GM04503 (cell line): ENCODE measurements at places on chromosomes 4 and X.

- no peak for DNase-seq
Measured at GRCh38 chr4:80388284-80388607, 52.7 kb downstream of the CFAP299 start.

GRCh38 chr4:68176500-68176899, 46.8 kb upstream of the TMPRSS11F start:
- DNase-seq, result no peak

DNA sequence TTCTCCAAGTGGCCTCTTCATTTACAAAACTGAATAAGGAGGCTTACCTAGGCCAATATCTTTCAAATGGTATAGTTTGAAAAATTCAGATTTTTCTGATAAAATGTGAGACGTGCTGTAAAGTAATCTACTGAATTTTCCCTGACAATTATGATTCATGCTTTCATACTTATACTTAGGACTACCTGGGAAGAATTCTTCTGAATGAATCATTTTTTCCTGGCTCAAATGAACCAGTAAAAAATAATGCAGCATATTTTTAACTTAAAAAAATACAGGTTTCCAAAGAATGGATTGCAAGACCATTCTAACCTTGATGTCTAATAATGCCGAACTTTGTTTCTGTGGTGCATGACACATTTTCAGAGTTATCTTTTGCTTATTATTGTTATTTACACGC, 375.4 kb downstream of the ZNF674 start:
- DNase-seq, result no peak

DNA sequence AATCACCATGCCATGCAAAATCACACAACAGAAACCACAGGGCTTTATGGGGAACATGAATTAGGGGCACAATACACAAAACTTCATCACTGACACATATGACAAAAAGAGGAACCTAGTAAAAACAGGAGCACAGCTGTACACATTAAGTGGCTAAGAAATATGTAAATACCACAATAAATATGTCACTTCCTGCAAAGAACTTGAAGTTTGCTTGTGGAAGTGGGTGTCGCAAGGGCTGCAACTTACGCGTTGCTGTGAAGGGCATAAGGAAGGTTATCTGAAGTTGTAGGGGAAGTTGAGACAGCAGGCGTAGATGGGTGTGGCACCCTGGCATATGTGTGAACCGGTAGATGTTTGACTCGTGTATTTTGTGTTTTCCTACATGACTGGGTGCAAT, 42.4 kb downstream of the CLCN4 start:
- DNase-seq, result no peak

GRCh38 chr4:73904491-73904890, 35.3 kb downstream of the CXCL1 start:
- DNase-seq, result peak; percentile 52
